ENCODE measurements at places on chromosomes 1 and 21. TPM values are rescaled to one million over a fixed set of nuclear protein-coding genes. Genes with fewer than 3 reads are reported as not detected.

Gene SLC35F3
- 0.16 TPM for total RNA-seq

Gene DISC1
- total RNA-seq, result 5.0 TPM

Gene AKR7A3
- 0.43 TPM for total RNA-seq

Gene SLC1A7
- 2.4 TPM for total RNA-seq

Gene GNAT2
- total RNA-seq, result 0.79 TPM

Gene TFF3
- total RNA-seq, result 0.95 TPM

Gene S100A7
- not detected for total RNA-seq

Gene TMEM234
- total RNA-seq, result 15.4 TPM

Gene KISS1
- not detected for total RNA-seq

Gene VWA5B1
- not detected for total RNA-seq

Gene SYNC
- 108 TPM for total RNA-seq

Gene EDEM3
- 47.3 TPM for total RNA-seq

Gene SHE
- under 0.01 TPM for total RNA-seq

Gene FMO1
- total RNA-seq, result 0.16 TPM

Gene TRABD2B
- total RNA-seq, result under 0.01 TPM

Gene S100A9
- total RNA-seq, result 2.5 TPM

Gene C1orf87
- total RNA-seq, result not detected

Gene CBS
- 33.1 TPM for total RNA-seq

Measured in bronchial smooth muscle cell (primary cell).